ENCODE measurements at places on chromosomes 13 and 19. TPM values are rescaled to one million over a fixed set of nuclear protein-coding genes. Genes with fewer than 3 reads are reported as not detected.

DNA sequence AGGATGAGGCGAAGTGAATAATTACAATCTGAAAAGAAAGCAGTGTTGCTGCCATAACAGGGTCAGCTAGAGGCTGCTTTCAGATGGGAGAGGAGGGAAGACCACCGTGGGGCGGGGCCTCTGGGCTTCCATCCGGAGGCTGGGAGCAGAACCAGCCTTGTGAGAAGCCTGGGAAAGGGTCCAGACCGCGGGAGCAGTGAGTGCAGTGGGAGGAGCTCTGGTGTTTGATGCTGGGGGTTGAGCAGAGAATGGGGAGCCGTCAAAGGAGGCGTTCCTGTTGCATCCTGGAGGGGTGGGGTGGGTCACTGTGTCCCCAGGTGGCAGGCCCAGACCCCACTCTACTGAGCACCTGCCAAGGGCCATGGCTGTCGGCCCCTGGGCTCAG, 18.1 kb downstream of the NKPD1 start:
- DNase-seq, result no peak

- no peak for DNase-seq
These were observed 262.4 kb upstream of the SPRY2 start for GRCh38 chr13:80603351-80603750.

Gene CFD
- 358 TPM for total RNA-seq

GRCh38 chr13:77714119-77714755, 16.8 kb downstream of the SLAIN1 start:
- DNase-seq, result no peak

Gene NCCRP1
- total RNA-seq, result 367 TPM

GRCh38 chr13:30932481-30933353, at the start of gene TEX26:
TEX26 (plus strand) TSS chr13:30932656; CDS start chr13:30932716, 60 bp downstream.
- no peak for DNase-seq

Gene ZNF805
- total RNA-seq, result 19.8 TPM

- no peak for DNase-seq
These were observed 167.4 kb upstream of the STARD13 start for GRCh38 chr13:33452873-33453517.

Gene PNMA8C
- not detected for total RNA-seq

GRCh38 chr13:61123538-61124289, 291.9 kb downstream of the PCDH20 start:
- no peak for DNase-seq

- DNase-seq, result no peak
These were observed 124.5 kb downstream of the AKAP11 start for GRCh38 chr13:42396501-42396900.

Gene CEACAM7
- 3.7 TPM for total RNA-seq

DNA sequence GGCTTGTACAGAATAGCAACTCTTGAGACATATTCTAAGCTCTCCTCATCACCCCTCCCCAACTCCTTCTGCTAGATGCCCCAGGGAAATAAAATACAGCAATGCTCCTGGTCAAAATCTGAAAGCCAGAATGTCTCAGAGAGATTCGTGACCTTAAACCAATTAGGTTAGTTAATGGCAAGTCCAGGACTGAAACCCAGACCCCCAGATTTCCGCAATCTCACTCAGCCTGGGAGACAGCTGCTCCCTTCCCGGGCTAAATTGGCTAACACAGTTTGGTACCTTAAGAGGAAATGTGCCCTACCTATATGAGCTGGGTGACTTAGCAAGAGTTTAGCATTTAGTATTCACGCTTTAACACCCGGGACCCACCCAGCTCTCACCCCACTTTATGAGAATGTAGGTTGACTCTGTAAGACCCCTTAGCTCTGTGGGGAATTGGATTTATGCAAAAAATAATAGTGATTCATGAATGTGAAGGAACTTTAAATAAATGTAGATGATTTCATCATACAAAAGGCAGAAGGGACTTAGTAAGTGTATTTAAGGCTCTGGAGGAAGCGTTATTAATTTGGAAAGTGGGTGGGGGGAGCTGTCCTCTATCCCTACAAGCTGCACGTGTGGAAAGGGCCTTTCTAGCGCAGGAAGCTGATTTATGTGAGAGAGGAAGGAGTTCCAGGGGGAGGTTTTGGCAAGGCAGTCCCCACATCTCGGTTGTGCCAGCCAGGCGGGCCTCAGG, 1.1 kb downstream of the DLEU7 start:
- no peak for DNase-seq

- no peak for DNase-seq
These were observed 1418.4 kb downstream of the UQCRFS1 start for GRCh38 chr19:27794494-27795042.

DNA sequence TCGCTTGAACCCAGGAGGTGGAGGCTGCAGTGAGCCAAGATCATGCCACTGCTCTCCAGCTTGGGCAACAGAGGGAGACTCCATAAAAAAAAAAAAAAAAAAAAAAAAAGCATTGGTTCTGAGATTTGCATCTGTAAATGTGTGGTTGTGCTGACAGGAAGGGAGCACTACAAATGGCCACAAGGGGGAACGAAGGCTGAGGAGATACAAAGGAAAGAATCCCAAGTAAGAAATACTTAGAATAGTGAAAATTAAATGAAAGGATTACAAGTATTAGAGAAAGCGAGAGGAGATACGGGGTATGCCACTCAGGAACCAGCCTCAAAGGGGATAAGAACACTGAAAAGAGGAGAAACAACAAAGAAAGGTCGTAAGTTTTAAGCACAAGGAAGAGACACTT, 284.9 kb downstream of the KLF12 start:
- DNase-seq, result no peak

GRCh38 chr13:37929308-37929707, 59.7 kb upstream of the TRPC4 start:
- no peak for DNase-seq

- DNase-seq, result no peak
These were observed 53.7 kb downstream of the RASA3 start for GRCh38 chr13:114078461-114079451.

GRCh38 chr13:40406405-40407120, 259.9 kb downstream of the FOXO1 start:
- no peak for DNase-seq

DNA sequence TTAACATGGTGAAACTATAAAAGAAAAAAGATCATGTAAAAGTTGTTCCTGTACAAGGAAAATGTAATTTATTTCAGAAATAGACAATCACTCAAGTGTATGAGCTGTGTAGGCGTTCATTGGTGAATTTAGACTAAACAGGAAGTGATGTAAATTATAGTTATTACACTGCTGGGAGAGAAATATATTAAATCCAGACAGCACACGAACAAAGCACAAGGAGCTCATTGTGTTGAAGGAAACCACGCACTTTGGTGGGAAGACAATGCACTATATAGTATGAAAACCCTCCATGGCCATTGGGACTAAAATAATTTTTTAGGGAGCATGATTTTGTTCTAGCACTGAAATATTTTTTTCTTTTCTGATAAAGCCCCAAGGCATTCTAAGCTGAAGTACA, 450.5 kb downstream of the KLF12 start:
- DNase-seq, result no peak

DNA sequence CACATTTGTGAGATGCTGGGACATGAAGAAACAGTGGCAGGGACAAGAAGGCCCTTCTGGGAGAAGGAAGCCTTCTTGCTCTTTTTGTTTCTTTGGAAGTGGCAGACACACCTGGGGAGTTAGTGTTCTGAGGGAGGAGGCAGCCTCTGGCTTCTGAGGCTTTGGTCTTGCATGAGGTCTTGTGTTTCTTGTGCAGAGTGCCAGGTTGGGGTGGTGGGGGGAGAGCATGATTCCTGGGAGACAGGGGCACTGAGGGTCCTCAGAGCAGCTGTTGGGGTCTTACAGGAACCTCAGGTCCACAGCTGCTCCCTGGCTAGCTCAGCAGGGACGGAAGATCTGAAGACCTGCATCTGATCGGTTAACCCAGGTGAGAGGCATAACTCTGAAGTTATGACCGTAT, 167.5 kb upstream of the ZNF536 start:
- DNase-seq, result peak; percentile 62

Gene ZNF480
- total RNA-seq, result 5.3 TPM

GRCh38 chr13:97220151-97220900, 1.8 kb upstream of the MBNL2 start:
- no peak for DNase-seq

- no peak for DNase-seq
These were observed 51.4 kb downstream of the VWA8 start for GRCh38 chr13:41909506-41909905.

All from lower leg skin (tissue), 4 donors.